ENCODE measurements at places on chromosomes 12 and 14.

- H3K27me3 ChIP-seq, result no peaks in the 10 kb centered on the region
- H3K36me3 ChIP-seq, result peaks cover 45% of the 10 kb centered on the region
- no peak overlapping the region for H3K4me3 ChIP-seq
- DNase-seq, result no peak
- H3K4me1 ChIP-seq, result peaks cover 16% of the 10 kb centered on the region
- H3K27ac ChIP-seq, result peak overlapping the region; percentile 52
Measured at GRCh38 chr12:19464192-19464580, 24.9 kb downstream of the AEBP2 start.

- peaks cover 13% of the 10 kb centered on the region for H3K36me3 ChIP-seq
- H3K4me3 ChIP-seq, result no peak overlapping the region
- no peak for DNase-seq
- H3K27ac ChIP-seq, result no peak overlapping the region
Measured at GRCh38 chr12:45914090-45914489, 76.3 kb downstream of the SCAF11 start.

- H3K36me3 ChIP-seq, result no peaks in the 10 kb centered on the region
- no peak for DNase-seq
- H3K27ac ChIP-seq, result no peak overlapping the region
- H3K4me1 ChIP-seq, result no peaks in the 10 kb centered on the region
- H3K4me3 ChIP-seq, result no peak overlapping the region
- H3K27me3 ChIP-seq, result no peaks in the 10 kb centered on the region
Measured at GRCh38 chr12:30043151-30043847, 259.6 kb upstream of the TMTC1 start.

- H3K27ac ChIP-seq, result no peak overlapping the region
- H3K27me3 ChIP-seq, result no peaks in the 10 kb centered on the region
- H3K4me1 ChIP-seq, result no peaks in the 10 kb centered on the region
- no peak for DNase-seq
- no peaks in the 10 kb centered on the region for H3K36me3 ChIP-seq
Measured at GRCh38 chr14:26200687-26201086, 397.1 kb downstream of the NOVA1 start.

- DNase-seq, result no peak
- H3K27me3 ChIP-seq, result no peaks in the 10 kb centered on the region
- H3K27ac ChIP-seq, result peak overlapping the region; percentile 83
- peaks cover 2% of the 10 kb centered on the region for H3K36me3 ChIP-seq
Measured at GRCh38 chr14:89373185-89373584, 43.8 kb downstream of the FOXN3 start.

- H3K36me3 ChIP-seq, result no peaks in the 10 kb centered on the region
- H3K4me3 ChIP-seq, result no peak overlapping the region
- no peaks in the 10 kb centered on the region for H3K27me3 ChIP-seq
Measured at GRCh38 chr12:60078026-60078425, 482.2 kb downstream of the SLC16A7 start.

- H3K4me1 ChIP-seq, result no peaks in the 10 kb centered on the region
- H3K36me3 ChIP-seq, result no peaks in the 10 kb centered on the region
- H3K4me3 ChIP-seq, result no peak overlapping the region
- no peaks in the 10 kb centered on the region for H3K27me3 ChIP-seq
Measured at GRCh38 chr12:1250641-1251040, 259.6 kb downstream of the ERC1 start.

DNA sequence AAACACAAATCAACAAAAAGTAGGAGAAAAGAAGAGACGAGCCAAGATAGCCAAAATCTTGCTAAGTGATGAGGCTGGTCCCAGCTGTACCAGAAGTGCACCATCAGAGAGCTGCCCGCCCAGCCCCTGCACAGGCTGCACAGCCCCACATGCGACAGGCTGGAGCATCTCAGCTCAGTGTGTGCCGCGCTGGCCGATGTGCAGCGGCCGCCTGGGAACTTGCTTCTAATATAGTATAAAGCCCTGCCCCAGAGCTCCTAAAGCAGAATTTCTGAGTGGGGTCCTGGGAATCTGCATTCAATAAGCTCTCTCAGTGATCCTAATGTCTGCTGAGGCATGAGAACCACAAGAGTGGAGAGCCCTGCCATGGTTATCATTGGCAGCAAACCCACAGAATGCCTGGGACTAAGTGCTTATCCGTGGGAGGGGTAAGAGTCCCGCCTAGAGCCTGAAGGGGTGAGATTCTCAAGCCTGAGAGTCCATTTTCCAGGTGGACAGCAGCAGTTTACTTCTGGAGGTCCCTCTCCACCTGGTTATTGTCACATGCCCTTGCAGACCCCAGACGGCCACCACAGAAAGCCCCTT lies 171.6 kb downstream of the DPF3 start:
- H3K4me1 ChIP-seq, result peaks cover 22% of the 10 kb centered on the region
- H3K4me3 ChIP-seq, result no peak overlapping the region
- no peaks in the 10 kb centered on the region for H3K36me3 ChIP-seq
- no peaks in the 10 kb centered on the region for H3K27me3 ChIP-seq

GRCh38 chr14:101585211-101585610 lies 23.9 kb downstream of the DIO3 start:
- no peak overlapping the region for H3K27ac ChIP-seq
- no peak for DNase-seq
- no peak overlapping the region for H3K4me3 ChIP-seq
- H3K27me3 ChIP-seq, result peaks cover 25% of the 10 kb centered on the region

GRCh38 chr14:85601246-85601645 lies 71.3 kb downstream of the FLRT2 start:
- DNase-seq, result no peak
- H3K27ac ChIP-seq, result no peak overlapping the region
- H3K4me1 ChIP-seq, result no peaks in the 10 kb centered on the region
- H3K4me3 ChIP-seq, result no peak overlapping the region
- H3K27me3 ChIP-seq, result no peaks in the 10 kb centered on the region

GRCh38 chr14:36315159-36315853 lies 5.1 kb downstream of the MBIP start:
- no peak for DNase-seq
- H3K27me3 ChIP-seq, result no peaks in the 10 kb centered on the region
- peaks cover 13% of the 10 kb centered on the region for H3K4me1 ChIP-seq
- H3K27ac ChIP-seq, result no peak overlapping the region

- H3K4me1 ChIP-seq, result peaks cover 4% of the 10 kb centered on the region
- peaks cover 20% of the 10 kb centered on the region for H3K36me3 ChIP-seq
- H3K27me3 ChIP-seq, result no peaks in the 10 kb centered on the region
- DNase-seq, result no peak
- peak overlapping the region; percentile 36 for H3K27ac ChIP-seq
- no peak overlapping the region for H3K4me3 ChIP-seq
Measured at GRCh38 chr12:11885261-11886038, 185.3 kb upstream of the BCL2L14 start.

DNA sequence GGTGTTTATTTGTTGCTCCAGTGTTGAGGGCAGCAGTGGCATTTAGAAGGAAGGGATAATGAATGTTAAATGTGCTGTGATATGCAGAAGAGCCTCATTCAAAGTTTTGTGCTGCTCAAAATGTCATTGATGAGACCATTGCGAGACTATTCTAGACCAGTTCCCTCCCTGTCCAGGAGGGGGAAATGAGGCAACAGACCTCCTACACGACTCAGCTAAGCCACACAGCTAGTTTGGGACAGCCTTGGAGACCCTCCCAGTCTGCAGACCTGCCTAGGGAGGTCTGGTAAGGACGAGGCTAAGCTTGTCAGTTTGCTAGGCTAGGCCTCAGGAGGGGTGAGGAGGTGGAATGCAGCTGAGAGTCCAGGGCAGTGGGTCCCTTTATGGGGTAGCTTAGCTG lies 116.0 kb downstream of the NRXN3 start:
- no peaks in the 10 kb centered on the region for H3K27me3 ChIP-seq
- no peaks in the 10 kb centered on the region for H3K36me3 ChIP-seq
- no peak overlapping the region for H3K4me3 ChIP-seq
- H3K4me1 ChIP-seq, result no peaks in the 10 kb centered on the region

- no peaks in the 10 kb centered on the region for H3K4me1 ChIP-seq
- peaks cover 12% of the 10 kb centered on the region for H3K27me3 ChIP-seq
- H3K36me3 ChIP-seq, result no peaks in the 10 kb centered on the region
- H3K27ac ChIP-seq, result no peak overlapping the region
Measured at GRCh38 chr14:67199016-67199415, 9.8 kb downstream of the GARIN2 start.

DNA sequence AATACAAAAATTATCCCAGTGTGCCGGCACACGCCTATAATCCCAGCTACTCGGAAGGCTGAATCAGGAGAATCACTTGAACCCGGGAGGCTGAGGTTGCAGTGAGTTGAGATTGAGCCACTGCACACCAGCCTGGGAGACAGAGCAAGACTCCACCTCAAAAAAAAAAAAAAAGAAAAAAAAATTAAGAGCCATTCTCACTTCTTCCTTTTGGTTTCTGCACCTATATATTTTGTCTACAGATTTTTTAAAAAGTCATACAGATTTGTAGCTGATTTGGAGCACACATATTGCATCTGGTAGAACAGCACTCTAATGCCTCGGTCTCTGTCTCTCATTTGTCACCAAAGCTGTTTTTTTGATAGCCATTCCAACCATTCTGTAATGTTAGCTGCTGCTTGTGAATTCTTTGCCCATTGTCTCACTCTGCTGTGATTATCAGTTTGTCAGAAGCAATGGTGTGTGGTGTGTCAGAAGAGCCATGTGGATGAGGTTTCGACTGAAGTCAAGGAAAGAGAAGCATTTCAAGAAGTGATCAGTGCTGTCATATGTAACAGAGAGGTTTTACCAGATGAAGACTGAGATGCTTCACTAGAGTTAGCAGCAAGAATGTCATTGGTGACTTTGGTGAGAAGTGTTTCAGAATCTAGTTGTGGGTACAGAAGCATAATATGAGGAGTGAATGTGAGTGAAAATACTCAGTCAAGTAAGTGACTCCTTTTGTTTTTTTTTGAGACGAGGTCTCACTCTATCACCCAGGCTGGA lies 8.7 kb upstream of the KTN1 start:
- H3K27ac ChIP-seq, result no peak overlapping the region
- H3K4me1 ChIP-seq, result no peaks in the 10 kb centered on the region
- no peaks in the 10 kb centered on the region for H3K36me3 ChIP-seq

- peaks cover 81% of the 10 kb centered on the region for H3K36me3 ChIP-seq
- no peak for DNase-seq
- H3K27ac ChIP-seq, result no peak overlapping the region
- no peaks in the 10 kb centered on the region for H3K27me3 ChIP-seq
- H3K4me3 ChIP-seq, result no peak overlapping the region
Measured at GRCh38 chr14:23060536-23061260, 3.4 kb upstream of the CDH24 start.

DNA sequence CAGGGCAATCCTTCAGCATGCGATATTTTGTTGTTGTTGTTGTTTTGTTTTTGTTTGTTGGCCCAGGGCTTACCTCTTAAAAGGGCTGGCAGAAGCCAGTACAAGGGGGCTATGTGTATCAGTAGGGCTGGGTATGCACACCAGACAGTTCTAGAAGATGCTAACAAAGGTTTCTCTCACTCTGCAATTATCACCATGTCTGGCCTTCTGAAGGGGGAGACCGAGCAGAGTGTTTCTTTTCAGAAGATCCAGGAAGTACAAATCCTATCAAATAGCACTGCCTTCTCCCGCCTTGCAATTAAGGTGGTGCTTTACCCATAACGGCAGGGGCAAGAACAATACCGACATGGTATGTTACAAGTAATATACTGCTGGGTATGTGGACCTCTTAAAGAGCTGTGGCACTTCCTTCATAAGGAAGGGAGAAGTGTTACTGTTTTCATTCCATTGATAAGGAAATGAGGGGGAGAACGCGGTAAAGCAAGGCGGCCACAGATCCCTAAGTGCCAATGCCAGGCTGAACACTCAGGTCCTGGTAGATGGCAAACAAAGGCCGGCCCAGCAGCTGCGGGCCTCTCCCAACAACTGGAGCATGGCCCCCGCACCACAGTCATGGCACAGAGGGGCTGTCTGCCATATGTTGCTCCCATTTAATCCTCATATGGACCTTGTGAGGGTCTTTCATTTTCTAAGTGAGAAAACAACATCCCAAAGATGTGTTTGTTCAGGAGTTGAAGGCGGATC lies 19.2 kb upstream of the CACNA2D4 start:
- H3K27ac ChIP-seq, result no peak overlapping the region
- DNase-seq, result no peak
- peaks cover 2% of the 10 kb centered on the region for H3K4me1 ChIP-seq
- H3K27me3 ChIP-seq, result no peaks in the 10 kb centered on the region
- no peak overlapping the region for H3K4me3 ChIP-seq

- H3K27ac ChIP-seq, result no peak overlapping the region
- DNase-seq, result no peak
- H3K36me3 ChIP-seq, result no peaks in the 10 kb centered on the region
- H3K4me3 ChIP-seq, result no peak overlapping the region
Measured at GRCh38 chr12:85266356-85266755, 13.7 kb upstream of the ALX1 start.

DNA sequence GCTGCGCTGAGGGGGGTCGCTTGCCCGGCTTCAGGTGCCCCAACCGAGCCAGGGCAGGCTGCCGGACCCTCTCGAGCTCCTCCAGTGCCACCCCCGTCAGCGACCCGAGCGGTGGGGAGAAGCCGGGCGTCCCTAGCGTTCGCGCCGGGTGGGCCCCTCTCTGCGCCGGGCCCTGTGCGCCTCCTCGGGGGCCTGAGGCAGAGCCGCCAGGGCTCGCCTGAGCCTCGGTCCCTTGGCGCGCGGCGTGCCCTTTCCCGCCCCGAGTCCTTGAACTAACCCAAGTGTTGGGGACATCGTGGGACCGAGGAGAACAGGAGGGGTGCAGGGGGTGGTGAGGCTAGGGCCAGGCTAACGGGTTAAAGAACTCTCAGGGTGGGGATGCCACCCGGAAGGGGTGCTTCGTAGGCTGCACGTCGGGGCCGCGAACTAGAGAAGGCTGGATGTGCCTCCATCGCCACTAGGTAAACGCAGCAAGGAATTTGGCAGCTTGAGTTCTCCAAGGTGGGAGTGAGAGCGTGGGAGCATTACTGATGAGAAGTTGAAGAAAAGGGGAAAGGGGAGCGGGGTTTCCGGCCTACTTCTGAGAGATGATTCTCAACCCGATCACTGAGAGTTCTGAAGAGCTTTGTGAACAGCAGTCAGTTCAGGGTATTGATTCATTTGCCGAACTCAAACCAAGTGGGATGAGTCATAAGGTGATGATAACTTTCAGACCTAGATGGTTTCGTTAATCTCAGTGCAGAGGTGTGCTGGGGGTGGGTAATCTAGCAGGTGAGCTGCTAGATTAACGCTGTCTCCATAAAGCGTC lies 618 bp downstream of the RNF34 start:
- peak; percentile 30 for DNase-seq
- H3K27ac ChIP-seq, result peak overlapping the region; percentile 97
- H3K4me1 ChIP-seq, result peaks cover 23% of the 10 kb centered on the region
- peaks cover 50% of the 10 kb centered on the region for H3K36me3 ChIP-seq

GRCh38 chr12:27982951-27983350 lies 10.4 kb upstream of the PTHLH start:
- no peaks in the 10 kb centered on the region for H3K36me3 ChIP-seq
- no peak for DNase-seq
- H3K27ac ChIP-seq, result no peak overlapping the region
- no peaks in the 10 kb centered on the region for H3K4me1 ChIP-seq
- H3K4me3 ChIP-seq, result no peak overlapping the region

GRCh38 chr14:73829526-73830431 lies 21.9 kb upstream of the PTGR2 start:
- H3K36me3 ChIP-seq, result no peaks in the 10 kb centered on the region
- H3K4me1 ChIP-seq, result peaks cover 13% of the 10 kb centered on the region
- H3K4me3 ChIP-seq, result peak overlapping the region; percentile 1
- H3K27ac ChIP-seq, result peak overlapping the region; percentile 42

GRCh38 chr14:54776361-54777001 lies 126.1 kb downstream of the GCH1 start:
- peak; percentile 35 for DNase-seq
- peak overlapping the region; percentile 65 for H3K4me3 ChIP-seq
- peaks cover 3% of the 10 kb centered on the region for H3K36me3 ChIP-seq
- H3K27me3 ChIP-seq, result peaks cover 44% of the 10 kb centered on the region
- H3K27ac ChIP-seq, result no peak overlapping the region
